Right ventricle myocardium superior (tissue), 1 donor: ENCODE measurements at places on chromosomes 13 and 19.

DNA sequence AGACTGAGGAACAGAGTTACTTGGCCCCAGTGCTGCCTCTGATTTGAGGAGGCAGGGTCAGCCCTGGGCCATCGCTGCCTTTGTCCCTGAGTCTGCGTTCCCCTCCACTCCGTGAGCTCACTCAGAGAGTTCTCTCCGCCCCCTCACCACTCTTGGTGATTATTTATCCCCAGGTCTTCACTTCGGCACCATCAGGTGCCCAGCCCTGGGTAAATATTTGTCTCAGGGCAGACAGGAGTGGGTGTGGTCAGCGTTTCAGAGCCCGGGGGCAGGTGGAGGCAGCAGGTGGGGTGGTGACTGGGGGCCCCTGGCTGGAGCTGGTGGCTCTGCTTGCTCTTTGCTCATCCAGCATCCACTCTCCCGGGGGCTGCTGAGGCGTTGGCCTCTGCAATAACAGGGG, 20.6 kb downstream of the PPP1R37 start:
- no peak for DNase-seq

- DNase-seq = no peak
Measured at GRCh38 chr13:42543215-42543797, 30.6 kb upstream of the TNFSF11 start.

- DNase-seq = no peak
Measured at GRCh38 chr13:42129033-42129432, 80.6 kb downstream of the DGKH start.

DNA sequence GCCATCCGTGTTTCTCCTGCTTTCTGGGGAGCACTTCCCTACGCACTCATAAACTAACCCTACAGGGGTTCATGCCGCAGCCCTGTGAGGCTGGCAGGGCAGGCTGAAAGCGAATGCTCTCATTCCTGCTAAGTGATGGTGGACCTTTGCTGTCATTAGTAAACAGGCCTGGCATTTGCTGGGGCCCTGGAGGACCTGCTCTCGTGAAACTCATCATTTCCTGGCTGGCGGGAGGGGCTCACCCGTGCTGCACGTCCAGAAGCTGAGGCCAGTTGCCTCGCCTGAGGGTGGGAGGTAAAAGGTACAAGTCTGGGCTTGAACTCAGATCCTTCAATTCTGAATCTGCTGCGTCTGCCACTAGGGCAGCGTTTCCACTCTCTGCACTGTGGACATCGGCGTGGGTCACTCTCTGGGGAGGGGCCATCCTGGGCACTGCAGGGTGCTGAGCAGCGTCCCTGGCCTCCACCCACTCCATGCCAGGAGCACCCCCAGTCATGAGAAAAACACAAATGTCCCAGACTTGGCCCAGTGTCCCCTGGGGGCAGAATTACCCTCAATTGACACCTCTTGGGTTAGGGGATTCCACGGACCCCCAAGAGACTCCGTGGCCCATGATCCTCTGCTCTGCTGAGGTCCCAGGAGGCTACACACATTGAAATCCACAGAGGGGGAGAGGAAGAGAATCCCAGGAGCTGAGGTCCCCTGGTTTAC, 7.0 kb downstream of the MOB3A start:
- DNase-seq = no peak

- DNase-seq = no peak
Measured at GRCh38 chr13:113155982-113156655, 2.3 kb upstream of the PROZ start.

DNA sequence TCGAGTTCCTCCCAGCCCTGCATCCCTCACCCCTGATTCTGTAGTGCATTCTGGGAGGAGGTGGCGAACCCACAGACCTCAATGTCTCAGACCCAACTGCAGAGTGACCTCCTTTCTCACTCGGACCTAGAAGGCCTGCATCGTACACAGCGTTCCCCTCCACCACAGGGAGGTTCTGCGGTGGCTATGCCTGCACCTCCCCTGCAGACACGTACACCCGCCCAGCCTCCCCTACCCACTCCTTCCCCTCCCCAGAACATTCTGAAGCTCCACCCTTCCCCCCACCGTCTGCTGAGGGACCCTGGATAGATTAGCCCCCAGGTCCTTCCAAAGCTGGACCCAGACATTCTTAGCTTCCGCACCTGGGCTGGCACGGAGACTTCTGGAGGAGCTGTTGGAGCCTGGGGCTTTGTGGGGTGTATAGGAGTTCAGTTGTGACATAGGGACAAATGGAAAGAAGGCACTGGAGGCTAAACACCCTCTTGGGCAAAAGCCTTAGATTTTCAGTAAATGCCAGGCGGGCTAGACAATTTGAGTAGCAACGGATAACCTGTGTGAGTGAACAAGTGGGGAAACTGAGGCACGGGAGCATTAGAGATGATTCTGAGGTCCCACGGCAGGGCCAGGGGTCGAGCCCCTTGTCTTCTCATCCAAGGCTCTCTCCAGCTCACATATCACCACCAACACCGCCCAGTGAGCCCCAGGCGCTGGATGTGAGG, 420 bp upstream of the FSD1 start:
- no peak for DNase-seq

- DNase-seq = no peak
Measured at GRCh38 chr13:77832339-77833100, 86.1 kb downstream of the EDNRB start.

DNA sequence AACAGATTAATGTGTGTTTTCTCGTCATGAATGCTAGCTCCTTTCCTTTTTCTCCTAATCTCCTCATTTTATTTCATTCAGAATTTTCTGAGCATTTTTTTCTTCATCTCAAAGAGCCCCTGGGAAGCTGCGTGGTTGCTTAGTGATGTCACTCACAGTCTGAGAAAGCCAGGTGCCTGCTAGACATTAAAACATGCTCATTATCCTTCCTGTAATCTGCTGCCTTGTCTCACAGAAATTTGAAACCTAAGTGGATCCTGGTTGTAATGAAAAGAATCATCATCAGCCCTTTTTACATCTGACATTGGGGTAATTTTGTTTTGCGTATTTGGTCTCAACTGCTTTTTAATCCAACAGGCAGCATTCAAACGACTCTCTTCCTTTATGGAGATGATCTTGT, 108.2 kb upstream of the RNF113B start:
- DNase-seq = no peak

DNA sequence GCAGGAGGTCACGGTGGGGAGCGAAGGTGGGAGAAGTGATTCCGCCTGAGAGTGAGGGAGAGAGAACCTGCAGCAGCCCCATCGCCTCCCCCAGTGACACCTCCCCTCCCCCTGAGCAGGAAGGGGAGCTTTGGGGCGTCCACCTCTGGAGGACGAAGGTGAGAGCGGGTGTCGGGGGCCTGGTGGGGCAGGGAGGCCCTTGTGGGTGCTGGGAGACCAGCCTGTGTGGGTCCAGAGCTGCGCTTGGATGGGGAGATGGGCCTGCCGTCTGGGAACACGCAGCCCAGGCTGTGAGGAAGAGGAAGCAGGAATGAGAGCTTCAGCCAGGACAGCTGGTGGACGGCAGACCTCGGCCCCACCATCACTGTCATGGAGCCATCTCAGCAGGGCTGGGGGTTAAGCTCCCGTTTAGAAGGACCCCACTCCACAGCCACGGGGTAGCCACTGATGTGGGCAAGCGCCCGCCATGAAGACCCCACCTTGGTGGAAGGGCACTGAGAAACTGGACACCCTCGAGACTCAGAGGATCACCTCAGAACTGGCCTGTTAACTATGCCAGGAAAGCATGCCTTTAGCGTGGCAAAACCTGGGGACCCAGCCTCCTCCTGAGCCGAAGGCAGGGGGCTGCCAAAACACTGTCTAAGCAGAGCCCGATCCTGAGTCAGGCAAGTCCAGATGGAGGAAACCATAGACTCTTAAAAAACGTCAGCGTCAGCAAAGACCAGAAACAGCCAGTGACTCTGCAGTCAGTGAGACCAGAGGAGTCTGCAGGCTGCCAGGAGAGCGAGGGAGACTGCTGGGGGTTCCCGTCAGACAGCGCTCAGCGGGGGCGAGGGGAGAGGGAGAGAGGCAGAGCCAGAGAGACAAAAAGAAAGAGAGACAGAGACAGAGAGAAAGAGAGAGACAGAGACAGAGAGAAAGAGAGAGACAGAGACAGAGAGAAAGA, 6.4 kb upstream of the PROZ start:
- no peak for DNase-seq

GRCh38 chr13:28640861-28641599, 17.9 kb upstream of the POMP start:
- no peak for DNase-seq

DNA sequence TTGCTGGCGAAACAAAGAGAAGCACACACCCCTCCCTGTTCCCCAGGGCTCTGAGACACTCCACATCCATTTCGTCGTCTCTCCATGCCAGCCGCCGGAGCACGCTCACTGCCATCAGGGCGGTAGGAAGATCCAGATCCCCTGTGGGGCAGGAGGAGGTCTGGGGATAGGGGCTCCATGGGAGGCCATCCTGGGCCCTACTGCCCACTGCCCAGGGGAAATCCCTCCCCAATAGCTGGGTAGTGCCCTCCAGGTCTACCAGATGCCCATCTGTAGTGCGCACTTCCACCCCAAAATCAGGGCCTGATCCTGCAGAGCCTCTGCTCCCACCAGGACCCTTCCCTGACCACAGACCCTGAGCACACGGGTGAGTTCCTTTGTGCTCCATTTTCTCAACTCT, 80.3 kb downstream of the EFNB2 start:
- no peak for DNase-seq

- DNase-seq = no peak
Measured at GRCh38 chr13:24505756-24506155, 6.8 kb downstream of the PARP4 start.

- no peak for DNase-seq
Measured at GRCh38 chr13:50257646-50258045, 242.4 kb downstream of the KCNRG start.

DNA sequence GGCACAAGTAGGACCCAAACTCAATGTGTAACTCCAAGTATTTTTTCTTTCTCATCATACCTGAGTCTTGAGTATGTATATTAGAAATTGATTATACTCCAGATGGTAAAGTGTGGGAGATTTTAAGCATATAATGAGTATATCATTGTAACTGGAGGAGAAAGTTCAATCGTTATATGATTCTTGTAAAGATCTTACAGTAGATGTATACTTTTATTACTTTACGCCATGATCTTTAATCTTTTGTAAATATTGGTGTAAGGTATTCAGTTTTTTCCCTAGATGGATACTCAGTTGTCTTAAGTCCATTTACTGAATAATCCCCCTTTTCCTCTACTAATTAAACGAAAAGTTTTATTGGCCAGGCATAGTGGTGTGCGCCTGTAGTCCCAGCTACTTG, 25.2 kb downstream of the PAN3 start:
- no peak for DNase-seq

DNA sequence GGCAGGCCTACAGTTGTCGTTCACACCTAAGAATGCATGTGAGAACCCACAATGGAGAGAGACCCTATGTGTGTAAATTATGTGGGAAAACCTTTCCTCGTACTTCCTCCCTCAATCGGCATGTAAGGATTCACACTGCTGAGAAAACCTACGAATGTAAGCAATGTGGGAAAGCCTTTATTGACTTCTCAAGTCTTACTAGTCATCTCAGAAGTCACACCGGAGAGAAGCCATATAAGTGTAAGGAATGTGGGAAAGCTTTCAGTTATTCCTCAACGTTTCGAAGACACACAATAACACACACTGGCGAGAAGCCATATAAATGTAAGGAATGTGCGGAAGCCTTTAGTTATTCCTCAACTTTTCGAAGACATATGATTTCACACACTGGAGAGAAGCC, 11.3 kb downstream of the ZNF555 start:
- DNase-seq = no peak

DNA sequence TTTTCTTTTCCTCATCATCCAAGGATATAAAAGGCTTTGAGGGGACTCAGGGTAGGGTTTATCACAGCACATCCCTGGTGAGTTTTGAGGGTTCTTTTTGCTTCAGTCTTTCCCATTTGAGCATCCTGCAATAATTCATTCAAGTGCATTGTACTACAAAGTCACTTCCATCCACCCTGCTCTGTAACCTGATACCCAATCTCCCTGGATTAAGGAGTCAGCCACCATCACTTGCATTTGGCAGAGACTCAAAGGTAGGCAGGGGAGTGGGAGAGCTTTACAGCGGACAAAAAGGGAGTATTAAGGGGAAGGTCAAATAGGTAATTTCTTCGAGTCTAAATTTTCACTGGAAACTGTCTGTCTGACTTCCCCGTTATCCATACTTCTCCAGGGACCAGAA, 216.1 kb upstream of the TMTC4 start:
- no peak for DNase-seq

GRCh38 chr19:21439201-21439751, 42.3 kb downstream of the ZNF493 start:
- DNase-seq = no peak

DNA sequence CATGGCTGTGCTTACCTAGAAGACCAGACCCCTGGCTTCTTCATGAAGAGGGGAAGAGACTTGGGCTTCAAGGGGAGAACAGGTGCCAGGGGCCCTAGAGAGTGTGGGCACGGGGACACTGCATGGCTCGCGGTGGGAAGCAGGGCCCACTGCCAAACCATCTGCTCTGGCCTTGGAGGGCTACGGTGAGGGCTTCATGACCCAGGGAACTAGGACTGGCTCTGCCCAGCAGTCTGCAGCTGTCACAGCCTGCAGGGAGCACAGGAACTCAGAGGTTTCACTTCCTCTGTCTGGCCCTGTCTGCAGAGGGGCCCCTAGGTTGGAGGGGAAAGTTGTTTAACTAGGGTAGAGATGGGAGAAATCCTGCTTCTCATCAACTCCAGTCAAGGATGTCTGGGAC, 4.3 kb downstream of the ERCC1 start:
- DNase-seq = peak; percentile 63

GRCh38 chr19:55362174-55362989, 678 bp downstream of the GARIN5B start:
- no peak for DNase-seq

DNA sequence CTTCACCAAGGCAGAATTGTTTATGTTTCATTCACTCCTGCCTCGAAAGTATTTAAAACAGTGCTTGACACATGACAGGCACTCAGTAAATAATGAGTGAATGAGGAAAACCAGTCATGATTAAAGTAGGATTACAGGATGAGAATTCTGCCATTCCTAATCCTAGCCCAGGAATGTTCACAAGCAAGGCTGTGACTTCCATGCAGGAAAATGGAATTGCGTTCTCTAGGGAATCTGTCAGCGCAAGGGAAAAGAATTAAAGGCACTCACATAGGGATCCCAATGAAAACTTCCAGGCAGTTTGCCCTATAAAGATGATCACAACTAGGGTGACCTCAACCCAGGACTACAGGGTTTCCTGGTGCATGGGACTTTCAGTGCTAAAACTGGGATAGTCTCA, 143.4 kb downstream of the CYSLTR2 start:
- no peak for DNase-seq
